IMR-90 (cell line): ENCODE measurements at places on chromosomes 13 and 19. TPM values are rescaled to one million over a fixed set of nuclear protein-coding genes. Genes with fewer than 3 reads are reported as not detected.

DNA sequence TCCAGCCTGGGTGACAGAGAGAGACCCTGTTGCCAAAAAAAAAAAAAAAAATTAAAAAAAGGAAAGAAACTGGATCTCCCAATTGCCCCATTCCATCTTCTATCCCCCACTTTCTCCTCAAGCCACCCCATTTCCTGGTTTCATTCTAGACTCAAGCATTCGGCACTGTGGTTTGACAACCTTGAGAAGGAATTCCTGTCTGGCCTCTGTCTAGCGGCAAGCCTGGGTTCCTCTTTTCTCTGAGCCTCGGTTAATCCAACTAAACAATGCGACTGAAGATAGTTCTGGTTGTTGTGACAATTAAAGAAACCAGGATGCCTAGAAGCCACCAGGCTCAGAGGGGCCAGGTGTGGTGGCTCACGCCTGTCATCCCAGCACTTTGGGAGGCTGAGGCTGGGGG is 3.3 kb upstream of the C3 start:
- DNase-seq: no peak

DNA sequence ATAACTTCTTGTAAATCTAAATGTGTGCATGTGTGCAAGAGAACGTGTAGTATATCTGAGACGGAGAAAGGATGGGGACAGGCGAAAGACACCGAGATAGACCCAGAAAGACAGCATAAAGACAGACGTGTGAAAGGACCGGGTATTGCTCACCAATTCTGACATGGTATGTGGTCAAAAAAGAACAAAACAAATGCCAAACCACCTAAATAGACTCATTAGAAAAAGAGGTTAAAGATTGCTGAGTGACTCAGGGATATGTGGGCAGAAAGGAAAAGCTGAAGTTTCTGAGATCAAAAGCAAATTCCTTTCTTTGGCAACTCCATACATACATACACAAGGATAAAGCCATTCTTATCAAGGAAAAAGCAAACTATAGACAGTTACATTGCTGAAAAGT is 179.7 kb upstream of the TSC22D1 start:
- DNase-seq: peak; percentile 56

- DNase-seq: peak; percentile 2
Measured at GRCh38 chr19:54517483-54517882, 14.9 kb downstream of the LAIR2 start.

DNA sequence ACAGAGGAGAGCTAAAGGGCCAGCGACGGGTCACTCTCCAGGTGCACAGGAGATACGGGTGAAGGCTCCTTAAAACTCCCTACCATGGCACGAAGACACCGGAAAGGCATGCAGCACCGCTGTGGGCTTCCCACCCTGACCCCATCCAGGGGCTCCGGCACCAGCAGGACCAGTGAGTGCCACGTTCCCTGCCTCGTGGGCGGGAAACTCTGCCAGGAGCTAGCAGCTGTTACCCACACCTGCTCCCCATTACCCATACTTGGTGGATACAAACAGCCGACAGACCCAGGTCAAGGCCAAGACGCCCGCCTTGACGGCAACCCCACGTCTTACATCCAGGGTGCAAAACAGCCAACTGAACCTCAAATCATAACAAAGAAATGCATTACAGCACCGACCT is 56.7 kb downstream of the GNG7 start:
- DNase-seq: no peak

- DNase-seq: no peak
Measured at GRCh38 chr13:48410199-48410598, 2.7 kb downstream of the LPAR6 start.

DNA sequence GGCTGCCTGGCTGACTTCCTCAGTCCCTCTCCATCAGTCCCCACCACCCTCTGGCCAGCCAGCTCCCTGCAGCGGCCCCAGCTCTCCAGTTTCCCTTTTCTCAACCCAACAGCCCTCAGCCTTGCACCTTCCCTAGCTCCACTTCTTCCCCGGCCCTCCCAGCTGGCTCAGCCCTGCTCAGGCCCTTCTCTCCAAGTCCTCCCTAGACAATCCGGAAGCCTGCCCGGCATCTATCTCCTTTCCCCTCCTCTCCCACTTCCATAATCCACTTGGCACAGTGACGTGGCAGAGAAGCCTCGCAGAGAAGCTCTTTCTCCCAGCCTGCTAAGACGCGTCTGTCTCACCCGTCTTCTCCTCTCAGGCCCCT is 1.1 kb downstream of the UBXN6 start:
- DNase-seq: peak; percentile 75

DNA sequence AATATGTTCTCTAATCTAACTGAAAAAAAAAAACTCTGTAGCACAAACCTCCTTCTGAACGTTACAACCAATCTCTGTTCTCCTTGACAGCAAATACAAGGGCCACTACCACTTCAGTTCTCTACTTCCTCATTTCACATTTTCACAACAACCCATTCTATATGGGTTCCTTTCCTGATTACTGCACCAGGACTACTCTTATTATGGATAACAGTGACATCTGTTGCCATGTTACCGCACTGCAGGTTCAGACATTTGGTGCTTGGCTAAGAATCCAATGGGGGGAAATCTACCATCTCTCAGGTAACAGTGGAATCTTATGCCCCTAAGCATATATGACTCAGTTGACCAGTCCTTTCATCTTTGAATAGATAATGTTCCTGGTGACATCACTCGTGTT is 11.6 kb upstream of the FPR3 start:
- DNase-seq: no peak

DNA sequence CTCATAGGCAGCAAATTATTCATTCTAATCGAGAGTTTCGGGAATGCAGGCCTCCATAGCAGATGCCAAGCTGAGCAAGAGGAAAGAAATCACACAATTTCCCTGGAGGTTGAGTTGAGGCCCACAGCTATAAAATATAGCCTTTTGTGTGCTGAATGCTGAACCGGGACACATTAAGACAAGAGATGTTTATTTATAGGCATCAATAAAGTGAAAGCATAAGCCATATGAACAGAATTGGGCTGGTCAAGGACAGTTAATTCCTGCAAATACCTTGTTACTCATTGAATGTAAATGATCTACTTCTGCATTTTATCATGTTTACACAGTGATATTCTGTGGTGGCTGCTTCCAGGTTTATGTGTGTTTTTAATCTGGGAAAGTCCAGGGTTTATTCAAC is 461.7 kb downstream of the KLF12 start:
- DNase-seq: no peak

DNA sequence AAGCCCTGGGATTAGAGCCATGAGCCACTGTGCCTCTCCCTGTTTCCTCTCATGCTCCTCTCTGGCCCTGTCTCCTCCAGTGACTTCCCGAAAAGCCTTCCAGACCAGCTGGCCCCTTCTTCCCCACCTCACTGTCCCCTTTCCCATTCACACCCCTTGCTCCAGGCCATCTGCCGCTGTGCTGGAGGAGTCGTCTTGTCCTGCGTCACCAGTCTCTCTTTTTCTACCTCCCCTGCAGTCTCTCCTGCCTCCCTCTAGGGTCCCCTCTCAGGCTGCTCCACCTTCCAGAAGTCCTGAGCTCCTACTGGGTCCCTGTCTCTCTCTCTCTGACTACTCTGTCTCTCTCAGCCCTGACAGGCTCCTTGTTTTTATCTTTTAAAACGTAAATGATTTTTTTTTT is 5.3 kb upstream of the FFAR1 start:
- no peak for DNase-seq

Gene CERS1
- 0.56 and 0.90 TPM in 2 replicates for total RNA-seq

Gene ZNF682
- 2.2 and 4.8 TPM in 2 replicates for total RNA-seq

Gene NDUFA11
- 297 and 375 TPM in 2 replicates for total RNA-seq

Gene CDC42EP5
- total RNA-seq: 7.2 and 7.8 TPM in 2 replicates

Gene S1PR4
- total RNA-seq: not detected in 2 replicates
